ENCODE measurements at places on chromosomes 16 and 17. TPM values are rescaled to one million over a fixed set of nuclear protein-coding genes. Genes with fewer than 3 reads are reported as not detected.

Gene HSF5
- polyA plus RNA-seq, result not detected

Gene SPATA22
- polyA plus RNA-seq, result 0.37 TPM

Gene ZNF286A
- 7.8 TPM for polyA plus RNA-seq

Gene NOTUM
- 0.22 TPM for polyA plus RNA-seq

Gene KRTAP3-2
- not detected for polyA plus RNA-seq

Gene TPSD1
- 0.12 TPM for polyA plus RNA-seq

Gene EFNB3
- polyA plus RNA-seq, result 0.64 TPM

Gene KRT9
- not detected for polyA plus RNA-seq

Gene NLGN2
- 7.3 TPM for polyA plus RNA-seq

Gene NPIPB8
- polyA plus RNA-seq, result not detected

GRCh38 chr16:85861095-85861825 lies 37.7 kb upstream of the IRF8 start:
- DNase-seq, result no peak

DNA sequence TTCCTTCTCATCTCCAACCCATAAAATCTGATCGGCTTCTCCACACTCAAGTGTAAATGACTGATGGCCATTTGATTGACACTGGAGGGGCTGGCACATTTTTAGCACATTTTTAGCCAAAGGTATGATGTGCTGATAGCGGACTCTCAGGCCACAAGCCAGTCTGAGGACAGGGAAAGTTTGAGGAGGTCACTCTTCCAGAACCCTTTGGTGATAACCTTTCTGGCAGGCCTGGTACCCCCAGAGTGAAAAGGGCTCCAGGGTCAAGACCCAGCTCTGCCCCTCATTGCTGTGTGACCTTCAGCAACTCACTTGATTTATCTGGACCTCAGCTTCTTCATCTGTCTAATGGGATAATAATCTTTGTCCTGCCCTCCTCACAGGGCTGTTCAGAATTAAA lies 1.7 kb upstream of the NLRC5 start:
- no peak for DNase-seq

GRCh38 chr16:55203570-55203969 lies 120.4 kb upstream of the IRX6 start:
- no peak for DNase-seq

GRCh38 chr17:72702998-72703397 lies 389.5 kb downstream of the SLC39A11 start:
- DNase-seq, result no peak

DNA sequence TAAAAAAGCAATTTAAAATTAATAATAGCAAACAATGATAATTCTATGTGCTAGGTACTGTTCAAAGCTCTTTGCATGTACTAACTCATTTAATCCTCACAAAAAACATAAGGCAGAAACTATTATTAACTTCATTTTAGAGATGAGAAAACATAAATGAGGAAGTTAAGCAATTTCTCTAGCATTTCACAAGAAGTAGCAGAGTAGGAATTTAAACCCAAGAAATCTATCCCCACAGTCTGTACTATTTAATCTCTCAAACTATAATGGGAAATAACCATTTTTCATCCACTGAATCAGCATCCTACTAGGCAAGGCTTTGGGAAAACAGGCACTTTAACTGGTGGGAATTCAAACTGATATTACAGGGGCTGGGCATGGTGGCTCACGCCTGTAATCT lies 42.2 kb upstream of the INTS2 start:
- DNase-seq, result no peak

GRCh38 chr17:77580531-77581270 lies 377.8 kb upstream of the TNRC6C start:
- DNase-seq, result no peak

DNA sequence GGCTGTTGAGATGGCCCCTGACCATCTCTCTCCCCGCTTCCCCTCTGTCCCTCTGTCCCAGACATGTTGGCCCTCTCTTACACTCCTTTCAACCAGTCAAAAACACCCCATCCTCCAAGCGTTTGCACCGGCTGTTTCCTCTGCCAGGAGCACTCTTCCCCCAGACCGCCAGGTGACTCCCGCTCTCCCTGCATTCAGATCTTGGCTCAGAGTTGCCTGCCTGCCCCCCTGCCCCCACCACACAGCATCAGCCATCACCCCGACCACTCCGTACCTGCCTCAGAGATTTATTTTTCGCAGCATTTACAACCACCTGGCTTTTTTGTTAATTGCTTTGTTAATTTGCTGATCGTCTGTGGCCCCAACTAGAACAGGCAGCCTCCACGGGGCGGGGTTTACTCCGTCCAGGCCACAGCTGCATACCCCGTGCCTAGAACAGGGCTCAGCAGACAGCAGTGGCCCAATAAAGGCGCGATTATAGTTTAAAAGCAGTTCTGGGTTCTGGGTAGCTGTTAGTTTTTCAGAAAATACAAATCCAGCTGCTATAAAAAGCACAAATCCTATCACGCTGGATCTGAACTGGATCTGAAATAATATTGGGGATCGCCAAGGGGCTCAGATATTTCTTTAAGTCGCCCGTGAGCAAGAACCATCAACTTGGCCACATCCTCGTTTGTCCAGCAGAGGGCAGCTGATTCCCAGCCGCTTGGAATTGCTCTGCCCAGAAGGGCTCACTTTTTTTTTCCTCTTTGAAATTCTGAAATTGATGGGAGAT lies 173.6 kb downstream of the IRF8 start:
- peak; percentile 54 for DNase-seq

DNA sequence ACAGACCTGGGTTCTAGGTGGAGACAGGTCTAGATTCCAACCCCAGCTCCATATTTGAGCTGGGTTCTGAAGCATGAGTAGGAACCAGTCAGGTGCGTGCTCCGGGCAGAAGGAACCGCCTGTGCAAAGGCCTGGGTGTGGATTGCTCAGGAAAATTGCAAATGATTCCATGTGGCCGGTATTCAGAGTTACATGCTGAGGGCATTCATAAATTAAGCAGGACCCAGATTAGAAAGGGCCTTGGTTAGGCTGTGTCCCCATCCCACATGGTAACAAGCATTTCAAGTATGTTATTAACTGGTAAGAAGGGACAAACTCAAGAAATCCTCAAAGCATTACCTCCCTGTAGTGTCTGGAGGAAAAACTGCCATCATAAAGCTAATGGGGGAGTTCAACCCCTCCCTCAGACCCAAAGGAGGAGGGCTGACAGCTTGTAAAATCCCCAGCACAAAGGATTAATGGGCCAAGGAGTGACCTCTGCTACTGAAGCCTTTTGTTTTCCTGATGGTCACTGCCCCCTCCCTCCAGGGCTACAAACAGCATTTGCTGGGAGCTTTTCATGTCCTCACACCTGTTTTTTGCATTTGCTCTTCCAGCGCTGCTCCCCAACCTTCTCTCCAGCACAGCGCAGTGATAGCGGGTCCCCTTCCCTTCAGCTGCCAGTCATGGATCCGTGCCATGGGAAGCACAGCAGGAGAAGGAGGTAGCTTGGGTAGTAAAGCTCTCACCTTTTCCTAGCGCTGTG lies 218.0 kb downstream of the C16orf95 start:
- DNase-seq, result no peak

DNA sequence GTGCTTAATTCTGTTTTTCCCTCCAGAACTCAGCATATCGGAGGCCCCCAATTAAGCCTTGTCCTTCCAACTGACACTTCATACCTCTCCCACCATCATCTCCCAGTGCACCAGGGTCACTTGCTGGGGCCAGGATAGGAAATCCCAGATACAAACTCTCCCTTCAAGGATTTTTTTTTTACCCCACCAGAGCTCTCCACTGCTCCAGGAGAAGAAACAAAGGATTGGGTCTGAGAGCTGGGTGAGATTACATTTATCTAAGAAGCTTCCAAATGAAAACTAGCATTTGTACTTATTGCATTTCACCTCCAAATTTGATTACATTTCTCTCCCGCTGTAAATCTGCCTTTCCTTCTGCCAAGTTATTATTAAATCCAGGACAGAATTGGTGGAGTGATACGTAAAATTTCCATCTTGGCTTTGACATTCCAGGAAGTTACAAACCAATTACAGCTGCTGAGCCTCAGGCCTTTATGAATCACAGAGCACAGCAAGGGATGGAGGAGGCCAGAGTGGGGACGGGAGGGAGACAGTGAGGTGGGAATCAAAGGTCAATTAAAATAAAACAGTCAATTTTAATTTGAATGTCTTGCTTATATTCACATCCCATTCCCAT lies 123.5 kb downstream of the USP31 start:
- DNase-seq, result no peak

GRCh38 chr17:41076788-41077187 lies 7.2 kb upstream of the KRTAP4-7 start:
- no peak for DNase-seq

DNA sequence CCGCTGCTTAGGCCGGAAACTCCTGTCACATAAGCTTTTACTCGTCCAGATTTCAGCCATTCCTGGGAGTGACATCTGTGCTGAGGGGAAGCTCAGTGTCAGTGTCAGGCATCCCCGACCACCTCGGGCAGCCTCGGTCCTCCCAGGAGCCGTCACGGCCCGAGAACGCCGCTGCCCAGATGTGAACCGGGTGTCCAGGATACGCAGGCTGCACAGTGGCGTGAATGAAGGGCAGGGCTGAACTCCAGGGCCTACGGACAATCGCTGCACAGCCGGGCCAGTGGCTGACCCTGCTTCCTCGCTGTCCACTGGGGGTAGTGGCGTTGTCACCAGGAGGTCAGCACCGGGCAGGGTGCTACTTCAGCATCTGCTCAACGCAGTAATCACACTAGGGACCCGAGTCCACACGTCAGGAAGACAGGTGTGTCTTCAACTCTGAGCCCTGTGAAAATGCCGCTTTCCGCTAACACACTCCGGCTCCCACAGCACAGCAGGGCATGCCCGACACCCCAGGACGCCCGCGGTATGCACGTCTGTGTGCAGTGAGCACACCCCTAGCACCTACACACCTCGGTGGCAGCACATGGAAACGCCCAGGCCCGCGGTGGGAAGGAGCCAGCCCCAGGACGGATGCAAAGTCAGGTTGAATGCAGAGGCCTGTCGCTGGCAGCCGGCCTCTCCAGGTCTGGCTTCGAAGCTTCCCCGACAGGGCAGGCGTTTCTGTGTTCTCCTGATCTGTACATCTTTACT lies 3.1 kb downstream of the LMF1 start:
- DNase-seq, result no peak

GRCh38 chr16:11289202-11289601 lies 8.1 kb upstream of the PRM1 start:
- DNase-seq, result no peak

GRCh38 chr17:47310186-47310733 lies 13.5 kb upstream of the EFCAB13 start:
- no peak for DNase-seq

DNA sequence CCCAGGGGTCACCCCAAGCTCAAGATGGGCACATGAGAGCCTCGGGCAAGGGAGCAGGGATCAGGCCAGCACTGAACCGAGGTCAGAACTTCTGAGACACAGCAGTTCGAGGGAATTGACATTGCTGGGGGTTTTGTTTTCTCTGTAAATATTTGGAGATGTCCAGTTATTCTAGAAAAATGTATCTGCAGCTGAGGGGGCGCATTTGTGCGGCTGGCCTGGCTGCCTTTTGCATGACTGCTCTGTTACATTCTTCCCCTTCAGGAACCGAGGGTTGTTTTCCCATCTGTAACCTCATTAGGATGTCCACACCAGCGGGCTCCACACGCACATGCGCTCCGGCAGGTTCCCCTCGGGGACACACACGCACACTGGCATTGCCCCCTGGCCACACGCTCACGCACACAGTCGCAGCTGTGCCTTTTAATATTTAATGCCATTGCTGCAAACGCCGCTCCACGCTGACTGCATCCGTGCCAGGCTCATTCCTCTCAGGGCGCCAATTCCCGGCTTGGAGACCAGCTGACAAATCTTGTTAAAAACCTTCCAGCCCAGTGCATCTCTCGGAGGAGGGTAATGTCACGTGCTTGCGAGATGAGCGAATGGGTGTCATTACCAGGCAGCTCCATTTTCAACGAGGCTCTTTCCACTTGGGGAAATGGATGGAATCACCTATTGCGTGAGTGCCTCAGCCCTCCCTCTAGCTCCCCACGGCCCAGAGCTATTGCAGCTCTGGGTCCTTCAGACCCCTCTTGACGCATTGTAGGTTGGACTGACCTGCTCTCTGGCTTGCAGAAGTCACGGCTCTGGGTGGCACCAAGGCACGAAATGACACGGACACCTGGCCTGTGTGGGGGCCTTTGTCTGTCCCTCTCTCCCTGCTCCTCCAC lies 13.1 kb downstream of the CCR7 start:
- no peak for DNase-seq

GRCh38 chr16:27748868-27749546 lies 199.1 kb downstream of the KATNIP start:
- no peak for DNase-seq

DNA sequence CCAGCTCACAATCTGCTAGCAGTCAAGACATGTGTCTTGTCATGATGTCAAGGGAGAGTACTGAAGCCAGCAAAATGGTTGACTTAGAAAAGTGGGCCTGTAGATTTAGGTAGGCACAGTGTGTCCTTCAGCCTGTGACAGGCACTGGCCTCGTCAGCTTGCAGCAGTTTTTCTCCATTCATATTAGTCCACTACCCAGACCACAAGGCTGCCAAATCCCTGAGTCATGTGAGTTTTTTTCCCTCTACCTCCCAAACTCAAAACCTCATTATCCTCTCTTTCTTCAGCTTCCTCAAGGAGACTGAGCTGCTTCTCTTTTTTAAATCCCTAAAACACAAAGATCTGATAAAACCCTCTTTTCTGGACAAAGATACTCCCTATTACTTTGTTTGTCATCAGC lies 102.6 kb upstream of the HS3ST3A1 start:
- DNase-seq, result no peak

DNA sequence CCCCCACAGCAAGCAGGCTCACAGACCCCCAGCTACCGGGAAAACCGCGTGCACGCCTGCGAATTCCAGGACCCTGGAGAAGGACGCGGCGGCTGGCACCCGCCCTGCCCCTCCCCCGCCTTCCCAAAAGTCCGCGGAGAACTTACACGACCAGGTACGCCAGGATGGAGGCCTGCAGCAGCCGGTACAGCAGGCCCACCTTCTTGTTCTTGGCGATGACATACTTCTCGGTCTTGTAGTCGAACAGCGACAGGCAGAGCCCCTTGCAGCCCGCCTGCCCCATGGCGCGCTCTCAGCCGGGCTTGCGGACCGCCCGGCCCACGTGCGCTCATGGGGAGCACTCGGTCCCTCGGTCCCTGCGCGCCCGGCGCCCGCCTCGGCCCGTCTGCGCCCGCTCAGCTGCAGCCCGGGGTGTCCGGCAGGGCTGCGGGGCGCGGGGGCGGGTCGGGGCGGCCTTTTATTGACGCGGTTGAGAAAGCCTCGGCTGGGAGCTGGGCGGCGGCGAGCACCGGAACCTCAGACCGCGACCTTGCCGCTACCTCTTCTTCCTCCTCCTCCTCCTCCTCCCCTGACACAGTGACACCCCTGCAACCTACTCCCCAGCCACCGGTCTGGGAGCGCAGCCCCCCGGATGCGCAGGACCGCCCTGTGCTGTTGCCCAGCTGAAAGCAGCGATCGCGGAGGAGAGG lies at the start of gene P2RX5:
P2RX5 (minus strand) TSS at position 433 of the 689 bp plus-strand sequence; CDS start at position 283, 150 bp downstream.
- DNase-seq, result no peak

Data from heart right ventricle (tissue), 16 donors.